Activated CD4-positive, CD25-positive, alpha-beta regulatory T cell (primary cell): ENCODE measurements at places on chromosomes 5 and 9.

GRCh38 chr9:137670391-137671195 is 51.8 kb downstream of the EHMT1 start:
- no peak for DNase-seq

DNA sequence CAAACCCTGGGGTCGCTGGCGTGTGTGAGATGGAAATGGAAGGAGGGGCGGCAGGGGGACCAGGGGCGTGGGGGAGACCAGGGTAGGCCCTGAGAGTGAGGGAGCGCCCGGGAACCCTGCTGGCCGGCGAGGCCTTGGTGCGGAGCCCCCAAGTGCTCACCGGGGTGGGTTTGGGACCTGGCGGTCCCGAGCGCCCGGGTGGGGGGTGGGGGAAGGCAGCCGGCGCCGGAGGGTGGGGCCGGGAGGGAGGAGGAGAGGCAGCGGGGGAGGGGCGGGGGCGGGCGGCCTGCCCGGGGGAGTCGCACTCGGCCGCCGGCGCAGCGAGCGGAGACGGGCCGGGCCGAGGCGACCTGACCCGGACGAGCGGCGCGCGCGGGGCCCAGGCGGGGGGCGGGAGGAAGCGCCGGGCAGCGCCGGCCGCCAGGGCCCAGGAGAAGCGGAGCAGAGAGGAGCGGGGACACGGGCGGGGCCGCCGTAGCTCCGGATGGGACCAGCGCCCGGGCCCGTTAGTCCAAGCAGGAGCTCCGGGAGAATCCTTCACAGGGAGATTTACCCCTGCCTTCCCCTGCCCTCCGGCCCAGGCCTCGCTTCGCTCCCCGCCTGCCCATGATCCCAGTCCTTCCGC is at the start of gene NPR2:
TSS of gene NPR2 (plus strand) at position 295 of the 625 bp plus-strand sequence. CDS start 818 bp downstream, outside the sequence.
- no peak for DNase-seq

DNA sequence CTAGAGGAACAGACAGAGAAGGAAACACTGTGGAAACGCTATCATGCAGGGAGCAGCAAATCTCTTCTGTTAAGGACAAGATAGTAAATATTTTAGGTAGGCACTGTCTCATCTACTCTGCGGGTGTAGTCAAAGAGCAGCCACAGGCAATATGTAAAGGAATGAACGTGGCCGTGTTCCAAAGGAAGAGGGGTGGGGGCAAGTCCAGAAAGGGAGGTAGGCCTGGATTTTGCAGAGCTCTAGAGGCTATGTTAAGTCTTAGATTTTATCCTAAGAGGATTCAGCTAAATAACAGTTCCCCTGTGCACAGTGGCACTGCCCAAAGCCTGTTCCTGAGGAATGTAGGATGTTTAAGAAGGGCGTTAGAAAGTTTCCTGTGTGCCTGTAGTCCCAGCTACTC is 161.6 kb downstream of the ACTL7B start:
- DNase-seq, result no peak

DNA sequence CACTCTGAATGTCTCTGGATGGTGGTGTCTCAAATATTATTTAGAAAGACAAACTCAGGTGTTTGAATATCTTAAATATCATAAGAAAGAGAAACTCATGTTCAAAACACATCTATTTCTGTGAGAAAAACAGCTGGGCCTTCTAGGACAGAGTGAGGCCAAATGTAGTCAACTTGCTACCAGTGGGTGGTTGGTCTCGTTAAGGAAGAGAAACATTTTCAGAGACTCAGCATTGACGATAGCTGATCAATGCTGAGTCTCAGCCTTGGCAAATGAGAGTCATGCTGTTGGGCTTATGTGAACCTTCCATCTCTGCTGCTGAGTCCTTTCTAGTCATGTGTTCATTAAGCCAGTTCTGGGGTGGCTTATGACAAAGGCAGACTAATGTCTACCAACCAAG is 418.0 kb downstream of the CETN3 start:
- DNase-seq, result no peak

GRCh38 chr5:59786334-59786805 is 107.2 kb downstream of the PDE4D start:
- DNase-seq, result no peak

DNA sequence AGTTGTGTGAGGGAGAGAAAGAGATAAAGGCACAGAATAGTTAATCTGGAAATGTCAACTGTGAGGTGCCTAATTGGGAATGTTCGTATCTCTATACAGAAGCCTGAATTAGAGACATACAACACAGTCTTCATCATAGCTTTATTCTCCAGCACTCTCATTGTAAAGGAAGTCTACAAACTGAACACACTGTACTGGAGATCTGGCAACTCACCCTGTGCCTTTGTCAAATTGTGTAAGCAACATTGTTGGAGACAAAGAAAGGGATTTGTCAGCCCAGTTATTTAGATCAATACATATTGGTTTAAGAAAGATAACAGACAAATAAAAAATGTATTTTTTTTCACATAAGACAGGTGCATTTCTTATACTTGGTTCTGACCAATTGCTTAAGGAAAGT is 832.9 kb upstream of the DMAC1 start:
- DNase-seq, result no peak

DNA sequence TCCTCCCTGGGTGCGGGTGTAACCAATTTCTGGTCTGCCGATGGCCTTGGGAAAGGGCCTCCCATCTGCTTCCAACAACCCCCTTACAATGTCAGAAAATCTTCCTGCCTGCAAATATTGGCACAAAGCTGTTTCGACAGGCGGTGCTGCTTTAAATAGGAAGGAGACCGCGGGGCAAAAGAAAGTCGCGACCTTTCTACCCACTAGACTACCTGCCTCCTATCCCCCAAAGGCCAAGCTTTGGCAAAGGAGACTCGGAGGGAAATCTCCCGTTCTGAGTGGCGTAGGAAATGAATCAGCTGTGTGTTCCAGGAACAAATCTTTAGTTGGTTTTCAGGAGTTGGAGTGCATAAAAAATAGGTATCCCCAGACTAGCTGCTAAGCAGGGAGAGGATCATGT is 36.8 kb upstream of the NFIB start:
- no peak for DNase-seq

DNA sequence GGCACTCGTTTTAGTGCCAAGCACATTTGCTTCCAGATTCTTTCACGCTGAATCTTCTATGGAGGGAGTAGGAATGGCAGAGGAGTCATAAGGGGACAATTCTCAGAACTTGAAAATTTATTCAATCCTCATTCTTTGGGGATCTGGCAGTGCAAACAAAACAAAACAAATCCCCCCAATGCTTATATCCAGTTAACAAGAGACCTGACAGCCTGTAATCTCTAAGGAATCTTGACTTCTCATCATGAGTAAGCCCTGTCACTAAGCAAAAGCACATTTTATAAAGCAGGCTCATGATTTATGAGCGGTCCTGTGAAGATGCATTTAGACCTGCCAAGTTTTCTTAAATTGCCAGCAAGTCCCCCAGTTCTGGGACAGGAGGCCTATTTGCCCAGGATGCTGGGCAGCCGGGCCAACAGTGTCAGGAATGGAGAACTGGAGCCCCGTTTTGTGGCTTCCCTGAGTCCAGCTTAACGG is 513.9 kb downstream of the CTNND2 start:
- no peak for DNase-seq

DNA sequence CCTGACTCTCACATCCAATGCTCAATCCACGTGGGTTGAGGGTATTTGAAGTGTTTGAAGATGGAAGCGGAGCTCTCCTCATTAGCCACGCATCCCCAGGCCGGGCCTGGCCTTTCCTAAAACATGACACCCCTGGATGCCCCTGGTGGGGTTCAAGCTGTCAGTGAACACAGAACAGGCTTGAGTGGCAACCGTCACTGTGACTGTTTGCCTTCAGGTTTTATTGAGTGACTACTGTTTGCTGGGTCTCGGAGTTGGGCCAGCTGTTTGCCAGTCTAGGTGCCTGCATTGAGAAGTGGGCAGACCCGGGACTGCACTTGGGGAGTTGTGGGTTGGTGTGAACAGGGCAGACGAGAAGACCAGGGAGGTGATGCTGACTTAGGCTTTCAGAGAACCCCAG is 7.8 kb upstream of the OLFM1 start:
- DNase-seq, result no peak

- DNase-seq, result no peak
Measured at GRCh38 chr9:38112049-38112448, 43.0 kb upstream of the SHB start.

GRCh38 chr9:121581786-121582600 is 69.4 kb upstream of the DAB2IP start:
- no peak for DNase-seq
